H7 (cell line): ENCODE measurements at places on chromosomes 1 and 21.

DNA sequence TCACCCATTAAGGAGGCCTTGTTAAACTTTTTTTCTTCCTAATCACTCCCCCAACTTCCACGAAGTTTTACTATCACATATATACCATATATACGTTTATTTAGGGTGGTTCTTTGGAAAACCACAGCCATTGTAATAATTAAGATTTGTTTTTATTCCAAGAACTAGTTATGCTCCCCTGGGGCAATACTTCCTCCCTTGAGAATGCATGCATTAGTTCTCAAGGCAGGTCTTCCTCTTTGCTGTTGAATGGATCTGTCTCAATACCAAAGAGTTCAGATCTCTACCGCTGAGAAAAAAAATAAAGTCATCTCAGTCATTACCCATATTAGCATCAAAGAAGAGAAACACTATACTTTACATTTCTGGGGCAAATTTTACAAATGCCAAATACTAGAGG is 567.7 kb upstream of the RGS18 start:
- DNase-seq: no peak

DNA sequence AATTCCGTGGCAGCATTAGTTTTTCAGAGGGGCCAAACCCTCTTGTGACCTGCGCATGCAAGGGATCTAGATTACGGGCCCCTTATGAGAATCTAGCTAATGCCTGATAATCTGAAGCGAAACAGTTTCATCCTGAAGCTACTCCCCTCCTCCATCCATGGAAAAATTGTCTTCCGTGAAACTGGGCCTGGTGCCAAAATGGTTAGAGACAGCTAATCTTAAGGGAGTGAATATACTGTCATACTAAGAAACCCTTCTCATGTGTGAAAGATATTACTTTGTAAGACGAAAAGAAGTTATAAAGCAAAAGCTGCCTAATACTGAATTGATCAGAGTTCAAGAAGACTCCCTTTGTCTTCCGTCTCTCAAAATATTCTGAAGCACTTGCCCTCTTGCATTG is 166.3 kb downstream of the DUSP10 start:
- no peak for DNase-seq

DNA sequence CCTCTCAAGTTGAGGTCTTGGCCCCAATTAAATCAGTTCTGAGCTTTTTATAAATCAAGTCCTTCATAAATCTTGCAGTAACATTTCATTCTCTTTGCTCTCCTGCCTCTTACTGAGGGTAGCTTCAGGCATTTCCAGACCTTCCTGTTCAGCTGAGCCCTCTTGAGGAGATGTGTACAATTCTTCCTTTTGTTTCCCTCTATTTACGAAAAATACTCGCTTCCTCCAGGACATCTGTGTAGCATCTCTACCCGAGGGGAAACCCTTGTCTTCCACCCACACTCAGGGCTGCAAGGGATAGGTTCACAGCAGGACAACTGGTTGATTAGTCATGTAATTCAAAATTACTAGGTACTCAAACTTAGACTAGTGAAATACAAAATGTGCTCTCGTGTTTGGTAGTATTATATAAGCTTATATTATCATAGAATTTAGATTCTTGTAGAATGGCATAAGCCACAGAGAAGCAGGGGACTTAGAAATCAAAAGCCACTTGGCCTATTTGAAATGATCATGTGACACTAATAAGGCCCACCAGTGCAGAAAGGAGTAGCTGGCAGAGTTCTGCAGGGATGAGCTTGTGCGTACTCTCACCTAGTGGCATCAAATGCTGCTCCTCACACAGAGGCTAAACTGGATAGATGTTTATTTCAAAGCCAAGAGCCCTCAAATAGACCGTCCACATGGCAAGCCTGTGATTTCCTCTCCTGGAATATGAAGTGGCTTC is 126.7 kb downstream of the GDAP2 start:
- no peak for DNase-seq

GRCh38 chr1:45331436-45332345 is 5.0 kb downstream of the HPDL start:
- peak; percentile 32 for DNase-seq

DNA sequence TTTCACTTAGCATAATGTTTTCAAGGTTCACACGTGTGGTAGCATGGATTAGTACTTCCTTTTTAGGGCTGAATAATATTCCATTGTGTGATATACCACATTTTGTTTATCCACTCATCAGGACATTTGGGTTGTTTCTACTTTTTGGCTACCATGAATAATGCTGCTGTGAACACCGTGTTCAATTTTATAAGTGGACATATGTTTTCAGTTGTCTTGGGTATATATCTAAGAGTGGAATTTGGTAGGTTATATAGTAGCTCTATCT is 3.8 kb downstream of the IL22RA1 start:
- DNase-seq: no peak

- no peak for DNase-seq
These were observed 128.2 kb downstream of the TBX19 start for GRCh38 chr1:168408884-168409283.

DNA sequence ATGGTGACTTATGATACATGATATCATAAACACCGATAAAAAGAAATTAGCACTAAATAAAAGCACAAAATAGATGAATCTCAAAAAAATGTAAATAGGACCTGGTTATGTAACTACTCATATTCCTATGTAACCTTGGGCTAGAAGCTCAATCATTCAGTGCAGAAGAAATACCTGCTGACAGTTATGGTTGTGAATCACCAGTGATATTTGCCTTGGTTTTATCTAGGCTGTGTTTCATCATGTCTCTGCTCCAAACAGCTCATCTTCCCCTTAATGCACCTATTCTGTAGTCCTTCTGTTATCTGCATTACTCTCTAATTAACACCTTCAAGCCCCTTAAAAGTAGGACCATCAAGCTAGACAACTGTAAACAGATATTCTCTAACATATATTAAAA is 16.3 kb upstream of the PIGC start:
- DNase-seq: no peak

GRCh38 chr1:56833088-56833487 is 13.9 kb upstream of the FYB2 start:
- DNase-seq: no peak

DNA sequence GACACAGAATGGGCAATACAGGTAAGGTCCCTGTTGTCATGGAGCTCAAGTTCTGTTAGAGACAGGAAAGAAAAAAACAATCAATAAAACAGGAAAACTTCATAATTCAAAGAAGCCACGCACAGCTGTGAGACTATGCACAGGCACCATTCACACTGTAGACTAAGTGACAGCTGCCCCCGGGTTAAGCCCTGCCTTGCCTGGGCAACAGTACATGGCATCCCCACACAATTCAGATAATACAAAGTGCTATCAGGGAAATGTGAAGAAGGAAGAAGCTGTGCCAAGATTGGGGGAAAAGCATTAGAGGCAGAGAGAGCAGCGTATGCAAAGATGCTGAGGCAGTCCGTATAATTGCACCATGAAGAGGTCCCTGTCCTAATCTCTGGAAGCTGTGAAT is 9.0 kb upstream of the KCNE2 start:
- no peak for DNase-seq

- DNase-seq: peak; percentile 53
These were observed 13.9 kb downstream of the DDX20 start for GRCh38 chr1:111769517-111770146.

- no peak for DNase-seq
These were observed 734 bp downstream of the MED18 start for GRCh38 chr1:28329395-28330153.

GRCh38 chr21:16588433-16588860 is 858.7 kb downstream of the USP25 start:
- peak; percentile 46 for DNase-seq

DNA sequence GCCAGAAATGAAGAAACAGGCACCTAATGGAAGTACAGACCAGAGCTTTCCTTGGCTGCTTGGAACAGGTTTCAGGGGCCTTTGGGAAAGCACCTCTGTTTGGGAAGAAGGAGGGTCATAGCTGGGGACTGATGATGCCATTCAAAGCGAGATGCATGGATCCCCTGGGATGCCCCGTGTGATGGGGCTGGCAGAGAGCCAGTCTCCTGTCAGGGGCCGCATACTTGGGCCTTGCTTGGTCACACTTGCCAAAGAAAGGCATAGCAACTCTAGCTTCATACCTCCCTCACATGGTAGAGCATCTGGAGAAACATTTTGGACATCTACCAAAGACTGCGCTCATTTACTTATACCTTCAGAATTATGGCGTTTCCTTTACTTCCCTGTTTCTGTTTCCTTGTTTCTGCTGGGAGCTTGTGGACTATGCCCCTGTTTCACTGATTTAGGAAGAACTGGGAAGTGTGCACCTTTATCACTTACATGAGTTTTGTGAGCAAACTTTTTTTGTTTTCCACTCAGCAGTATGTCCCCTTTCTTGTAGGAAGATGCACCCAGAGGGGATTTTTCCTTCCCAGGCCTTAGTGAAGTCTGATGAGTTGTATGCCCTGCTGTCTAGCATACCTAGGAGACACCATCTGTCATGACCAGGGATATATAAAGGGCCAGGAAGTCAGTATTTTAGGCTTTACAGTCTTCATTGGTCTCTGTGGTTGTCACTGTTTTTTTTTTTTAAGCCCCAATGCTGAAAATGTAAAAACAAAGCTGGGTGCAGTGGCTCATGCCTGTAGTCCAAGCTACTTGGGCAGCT is 19.8 kb upstream of the ST3GAL3 start:
- DNase-seq: no peak
